ENCODE measurements at places on chromosomes 5 and 9.

- no peak for DNase-seq
These were observed 911.9 kb downstream of the DTWD2 start for GRCh38 chr5:118076490-118076889.

GRCh38 chr5:76874088-76874581 lies 24.3 kb downstream of the S100Z start:
- no peak for DNase-seq

GRCh38 chr5:93899026-93899600 lies 157.7 kb upstream of the POU5F2 start:
- no peak for DNase-seq

- no peak for DNase-seq
These were observed 187.1 kb upstream of the TBC1D2 start for GRCh38 chr9:98442541-98442940.

DNA sequence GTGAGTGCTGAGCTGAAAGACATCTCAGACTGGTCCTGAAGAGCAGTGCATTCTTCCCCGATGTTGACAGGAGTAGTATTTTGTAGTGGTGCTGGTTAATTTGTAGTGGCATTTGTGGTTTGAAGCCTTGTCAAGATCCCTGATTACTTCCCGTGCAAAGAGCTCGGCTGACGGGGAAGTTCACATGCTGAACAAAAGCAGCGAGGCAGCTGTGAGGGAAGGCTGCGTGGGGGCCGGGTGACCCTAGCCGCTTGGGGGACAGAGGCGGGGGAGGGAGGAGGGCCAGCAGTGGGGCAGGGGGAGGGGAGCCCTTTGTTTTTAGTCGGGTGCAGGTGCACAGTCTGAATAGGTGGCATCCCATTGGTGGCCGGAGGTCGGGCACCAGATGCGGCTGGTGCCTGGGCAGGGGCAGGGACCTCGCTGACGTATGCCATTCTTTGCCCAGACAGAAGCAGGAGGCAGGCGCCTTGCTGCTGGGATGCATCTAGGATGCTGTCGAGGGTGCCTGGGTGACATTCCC lies 64.7 kb downstream of the CRB2 start:
- no peak for DNase-seq

DNA sequence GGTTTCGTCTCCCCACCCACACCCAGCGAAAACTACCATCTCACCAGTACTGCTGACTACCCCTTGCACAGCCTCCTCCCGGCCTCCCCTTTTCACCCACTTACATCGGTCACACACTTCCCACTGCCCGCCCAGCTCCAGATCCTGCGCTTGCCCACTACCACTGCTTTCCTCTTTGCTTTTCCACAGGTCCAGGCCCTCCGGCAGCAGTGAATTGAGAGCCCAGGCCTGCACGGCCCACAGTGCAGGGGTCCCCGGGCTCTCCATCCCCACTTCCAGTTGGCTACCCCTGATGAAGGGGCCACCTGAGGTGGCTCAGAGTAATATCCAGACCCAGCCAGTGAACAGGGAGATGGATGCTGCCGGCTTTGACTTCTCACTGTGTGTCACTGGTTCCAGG lies 120.2 kb upstream of the FSTL4 start:
- no peak for DNase-seq

DNA sequence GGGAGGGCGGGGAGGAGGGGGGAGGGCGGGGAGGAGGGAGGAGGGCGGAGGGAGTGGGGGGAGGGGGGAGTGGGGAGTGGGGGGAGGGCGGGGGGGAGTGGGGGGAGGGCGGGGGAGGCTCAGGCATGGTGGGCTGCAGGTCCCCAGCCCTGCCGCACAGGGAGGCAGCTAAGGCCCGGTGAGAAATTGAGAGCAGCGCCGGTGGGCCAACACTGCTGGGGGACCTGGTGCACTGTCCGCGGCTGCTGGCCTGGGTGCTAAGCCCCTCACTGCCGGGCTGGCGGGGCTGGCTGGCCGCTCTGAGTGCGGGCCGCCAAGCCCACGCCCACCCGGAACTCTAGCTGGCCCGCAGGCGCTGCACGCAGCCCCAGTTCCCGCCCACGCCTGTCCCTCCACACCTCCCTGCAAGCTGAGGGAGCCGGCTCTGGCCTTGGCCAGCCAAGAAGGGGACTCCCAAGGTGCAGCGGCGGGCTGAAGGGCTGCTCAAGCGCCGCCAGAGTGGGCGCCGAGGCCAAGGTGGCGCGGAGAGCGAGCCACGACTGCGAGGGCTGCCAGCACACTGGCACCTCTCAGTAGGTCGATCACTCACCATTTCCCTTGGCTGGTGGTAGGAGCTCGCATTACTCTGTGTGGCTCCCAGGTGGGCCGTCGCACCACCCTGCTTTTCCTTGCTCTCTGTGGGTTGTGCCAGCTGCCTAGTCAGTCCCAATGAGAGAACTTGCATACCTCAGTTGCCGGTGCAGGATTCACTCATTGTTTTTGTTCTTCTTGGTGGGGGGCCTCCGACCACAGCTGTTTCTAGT lies 160.2 kb downstream of the CNTLN start:
- no peak for DNase-seq

DNA sequence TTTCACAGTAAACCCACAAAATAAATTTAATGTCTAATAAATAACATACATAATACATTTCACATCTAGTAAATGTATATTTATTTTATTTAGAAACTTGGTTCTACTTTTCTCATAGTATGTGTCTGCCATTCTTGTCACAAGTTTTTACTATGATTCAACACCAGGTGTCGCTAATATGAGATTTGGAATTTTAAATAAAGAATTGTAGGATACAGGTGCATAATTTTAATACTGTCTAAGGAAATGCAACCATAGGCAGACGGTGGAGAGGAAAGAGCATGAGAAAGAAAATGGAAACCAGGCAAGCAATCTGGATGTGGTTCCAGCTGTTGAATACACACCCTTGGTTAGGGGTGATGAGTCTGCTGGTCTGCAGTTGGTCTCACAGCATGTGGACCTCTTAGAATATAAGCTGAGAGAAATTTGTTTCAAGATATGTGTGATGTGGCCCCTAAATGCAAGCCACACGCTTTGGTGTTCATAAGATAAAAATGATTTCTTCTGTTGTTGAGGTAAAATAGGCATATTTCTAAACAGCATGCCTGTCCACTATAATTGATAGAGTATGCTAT lies 114.7 kb upstream of the TXNDC8 start:
- DNase-seq: no peak
